ENCODE measurements at places on chromosomes 4 and X.

DNA sequence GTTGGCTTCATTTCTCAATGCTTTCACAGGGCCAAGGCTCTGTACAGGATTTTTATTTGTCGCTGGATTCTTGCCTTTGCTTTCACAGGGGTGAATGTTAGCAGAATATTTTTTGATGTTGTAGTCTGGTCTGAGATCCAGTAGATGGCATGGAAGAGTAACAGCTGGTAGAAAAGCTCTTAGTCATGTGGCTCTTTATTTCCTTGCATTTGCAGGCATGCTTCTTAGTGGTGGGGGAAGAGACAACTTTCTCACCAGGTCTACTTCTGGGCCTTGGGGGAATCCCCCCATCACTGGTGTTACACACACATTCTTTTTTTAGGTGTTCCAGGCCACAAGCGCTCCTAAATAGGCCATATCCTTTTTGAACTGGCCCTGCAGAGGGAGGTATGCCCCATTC lies 58.2 kb upstream of the DKK2 start:
- no peak for DNase-seq

- no peak for DNase-seq
Observed at GRCh38 chr4:85745939-85746338, 271.0 kb downstream of the ARHGAP24 start.

DNA sequence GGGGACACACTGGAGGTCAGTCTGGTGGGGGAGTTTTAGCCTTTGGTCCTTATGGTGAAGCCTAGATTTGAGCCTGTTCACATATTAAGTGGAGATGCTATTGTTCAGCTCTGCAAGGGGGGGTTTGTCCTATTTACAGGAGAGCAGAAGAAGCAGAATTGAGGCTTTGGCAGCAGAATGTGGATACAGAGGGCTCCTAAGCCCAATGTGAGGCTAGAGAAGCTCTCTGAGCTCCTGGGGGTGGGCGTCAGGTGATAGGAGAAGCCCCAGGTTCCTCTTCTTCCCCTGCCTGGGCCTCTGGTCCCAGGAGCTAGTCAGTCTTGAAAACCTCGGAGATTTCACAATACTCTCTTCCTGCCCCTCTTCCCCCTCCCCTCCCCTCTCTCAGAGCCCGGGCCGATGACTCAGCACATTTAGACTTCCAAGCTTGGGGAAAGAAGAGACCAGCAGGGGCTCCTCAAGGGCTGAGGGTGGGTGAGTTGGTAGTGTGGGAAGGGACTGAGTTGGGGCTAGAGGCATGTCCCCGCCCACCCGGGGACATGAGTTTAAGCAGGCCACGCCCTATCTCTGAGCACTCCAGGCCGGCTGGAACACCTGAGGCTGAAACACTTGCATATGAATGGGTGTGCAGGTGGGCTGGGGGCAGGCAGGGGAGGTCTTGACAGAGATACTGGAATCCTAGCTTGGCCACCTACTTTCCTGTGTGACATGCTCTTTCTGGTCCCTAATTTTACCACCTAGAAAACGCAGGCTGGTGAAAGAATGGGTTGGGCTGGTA lies 3.4 kb downstream of the TFE3 start:
- DNase-seq: peak; percentile 68

GRCh38 chr4:174292473-174292872 lies 8.8 kb downstream of the CEP44 start:
- no peak for DNase-seq

GRCh38 chrX:123081776-123082175 lies 102.3 kb upstream of the GRIA3 start:
- no peak for DNase-seq

GRCh38 chr4:168279556-168279955 lies 39.0 kb downstream of the DDX60 start:
- DNase-seq: no peak

DNA sequence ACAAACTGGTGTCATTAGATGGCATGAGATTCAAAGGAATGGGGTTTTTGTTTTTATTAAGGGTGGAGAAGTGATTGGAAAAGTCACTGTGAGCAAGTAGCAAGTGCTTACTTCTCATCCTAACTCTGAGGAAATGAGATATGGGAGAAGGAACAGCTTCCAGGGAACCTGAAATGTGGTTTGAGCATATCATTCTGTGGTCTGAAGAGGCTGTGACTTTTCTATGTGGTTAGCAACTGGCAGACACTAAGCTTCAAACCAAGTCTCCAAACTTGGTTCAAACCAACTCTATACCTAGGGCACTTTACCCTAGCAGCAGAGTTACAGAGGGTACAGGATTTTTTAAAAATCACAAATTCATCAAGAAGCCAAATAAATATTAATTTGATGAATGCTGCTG lies 58.2 kb downstream of the DCLK2 start:
- no peak for DNase-seq

GRCh38 chrX:120145295-120145925 lies 13.0 kb upstream of the RHOXF2 start:
- DNase-seq: no peak

DNA sequence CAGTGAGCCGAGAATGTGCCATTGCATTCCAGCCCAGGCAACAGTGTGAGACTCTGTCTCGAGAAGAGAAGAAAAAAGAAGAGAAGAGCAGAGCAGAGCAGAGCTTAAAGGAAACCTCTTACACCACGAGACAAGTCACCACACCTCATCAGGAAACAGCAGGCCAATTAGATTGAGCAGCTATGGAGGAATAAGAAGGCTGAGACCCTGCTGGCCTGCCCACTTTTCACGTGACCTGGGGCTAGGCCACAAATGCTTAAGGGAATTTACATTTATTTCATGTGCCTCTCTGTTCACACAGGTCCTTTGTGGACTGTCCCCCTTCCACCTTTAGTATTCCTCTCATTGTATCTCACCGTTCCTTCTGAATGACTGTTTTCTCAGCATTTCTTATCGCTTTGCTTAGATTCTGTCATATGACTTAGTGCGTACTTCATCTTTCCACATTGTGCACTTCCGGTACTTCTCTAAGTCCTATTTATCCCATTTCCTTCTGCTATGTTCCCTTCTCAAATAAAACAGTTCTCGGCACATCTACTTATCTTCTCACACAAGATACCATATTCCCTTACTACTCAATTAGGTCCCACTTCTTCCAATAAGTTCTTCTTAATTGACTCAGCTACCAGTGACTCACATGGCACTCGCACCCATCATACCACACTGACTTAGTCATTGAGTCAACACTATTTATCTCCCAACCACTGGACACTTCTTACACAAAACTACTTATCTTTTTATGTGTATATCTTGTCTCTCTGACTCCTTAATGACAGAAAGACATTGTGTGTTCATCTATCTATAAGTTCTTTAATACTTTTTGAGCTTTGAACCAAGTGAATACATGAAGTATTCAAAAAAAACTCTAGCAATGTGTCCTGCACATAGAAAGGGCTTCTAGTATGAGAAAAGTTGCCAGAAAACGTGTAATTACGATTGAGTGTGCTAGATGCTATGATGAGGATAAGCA lies 11.0 kb downstream of the CUL4B start:
- no peak for DNase-seq

DNA sequence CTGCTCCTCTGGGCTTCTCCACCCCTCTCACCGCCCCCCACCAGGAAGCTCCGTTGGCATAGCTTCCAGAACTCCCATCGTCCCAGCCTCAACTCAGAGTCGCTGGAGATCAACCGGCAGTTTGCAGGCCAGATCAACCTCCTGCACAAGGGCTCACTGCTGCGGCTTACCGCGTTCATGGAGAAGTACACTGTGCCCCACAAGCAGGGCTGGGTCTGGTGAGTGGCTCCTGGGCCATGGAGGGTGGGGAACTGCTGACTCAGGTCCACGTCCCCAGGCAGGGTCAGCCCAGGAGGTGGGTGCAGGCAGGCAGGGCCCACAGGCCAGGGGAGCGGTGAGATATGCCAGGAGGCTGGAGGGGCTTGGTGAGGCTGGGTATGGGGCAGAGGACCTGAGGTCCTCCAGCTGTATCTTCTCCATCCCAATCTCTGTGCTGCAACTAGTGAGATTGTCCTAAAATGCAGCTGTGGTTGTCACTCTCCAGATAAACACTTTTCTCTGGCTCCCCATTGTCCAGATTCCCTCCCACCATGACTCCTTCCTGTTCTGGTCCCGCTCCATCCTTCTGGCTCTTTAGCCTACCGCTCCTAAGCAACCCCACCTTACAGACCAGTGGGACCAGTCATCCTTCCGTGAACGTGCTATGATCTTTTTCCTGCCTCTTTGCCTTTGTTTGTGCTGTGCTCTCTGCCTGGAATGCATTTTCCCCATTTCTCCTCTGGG lies 71.9 kb downstream of the STARD8 start:
- no peak for DNase-seq

DNA sequence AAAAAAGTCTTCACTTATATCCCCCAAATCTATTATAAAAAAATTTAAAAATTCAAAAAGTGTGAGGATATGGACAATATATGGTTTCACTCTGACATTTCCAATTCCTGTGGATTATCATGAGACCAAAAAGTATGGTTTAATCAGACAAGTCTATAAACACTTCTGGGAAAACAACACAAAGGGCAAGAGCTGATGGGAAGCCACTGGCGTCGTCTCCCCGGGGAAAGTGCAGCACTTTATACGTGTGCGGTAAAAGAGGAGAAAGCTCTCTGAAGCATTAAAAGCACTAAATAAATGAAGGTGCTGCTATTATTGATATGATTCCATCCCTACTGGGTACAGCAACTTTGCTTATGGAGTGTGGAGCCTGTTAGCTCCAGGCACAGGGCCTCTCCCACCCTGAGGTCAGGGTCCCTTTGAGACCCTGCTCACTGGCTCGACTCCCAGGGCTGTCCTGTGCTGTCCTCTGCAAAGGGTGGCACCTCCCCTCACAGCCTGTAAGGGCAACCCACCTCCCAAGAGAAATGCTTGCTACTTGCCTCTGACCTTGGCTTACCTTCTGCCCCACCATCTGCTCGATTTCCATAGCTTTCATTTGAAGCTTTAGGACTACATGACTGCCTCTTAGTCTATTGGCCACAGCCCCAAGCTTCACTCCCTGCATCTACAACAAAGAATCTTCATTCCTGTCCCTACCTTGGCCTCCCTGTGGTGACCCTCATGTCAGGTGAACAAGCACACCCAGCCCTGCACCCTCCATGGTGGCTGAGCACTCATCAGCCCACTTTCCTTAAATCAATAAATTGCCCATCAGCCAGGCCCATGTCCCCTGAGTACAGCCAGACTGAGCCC lies 248.6 kb downstream of the HNRNPD start:
- no peak for DNase-seq

DNA sequence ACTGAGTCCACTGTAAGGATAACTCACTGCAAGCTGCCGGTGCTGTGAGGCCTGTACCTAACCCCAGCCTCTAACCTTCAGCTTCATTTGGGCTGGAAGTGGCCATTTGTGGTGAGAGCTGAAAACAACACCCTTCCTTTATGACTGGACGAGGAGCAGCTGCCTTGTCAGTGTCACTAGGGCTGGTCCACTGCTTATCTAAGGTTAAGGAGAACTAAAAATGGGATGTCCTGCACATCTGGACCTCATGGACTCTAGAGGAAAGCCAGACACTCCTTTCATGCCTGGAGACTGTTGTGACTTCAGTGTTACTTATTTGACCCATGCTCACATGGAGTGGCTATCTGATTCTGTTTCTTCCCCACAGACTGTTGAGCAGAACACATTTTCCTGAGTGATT lies 139.9 kb downstream of the ZNF518B start:
- no peak for DNase-seq

Measured in left renal pelvis (tissue), 4 donors.